ENCODE measurements at places on chromosomes 7 and 10. TPM values are rescaled to one million over a fixed set of nuclear protein-coding genes. Genes with fewer than 3 reads are reported as not detected.
A peak's percentile ranks its signal among the peaks of the same experiment; 100 is the strongest.

GRCh38 chr7:158821171-158822031 is 7.9 kb downstream of the ESYT2 start:
- peak; percentile 54 for DNase-seq

- DNase-seq, result no peak
Measured at GRCh38 chr7:132618271-132618955, 42.1 kb upstream of the PLXNA4 start.

DNA sequence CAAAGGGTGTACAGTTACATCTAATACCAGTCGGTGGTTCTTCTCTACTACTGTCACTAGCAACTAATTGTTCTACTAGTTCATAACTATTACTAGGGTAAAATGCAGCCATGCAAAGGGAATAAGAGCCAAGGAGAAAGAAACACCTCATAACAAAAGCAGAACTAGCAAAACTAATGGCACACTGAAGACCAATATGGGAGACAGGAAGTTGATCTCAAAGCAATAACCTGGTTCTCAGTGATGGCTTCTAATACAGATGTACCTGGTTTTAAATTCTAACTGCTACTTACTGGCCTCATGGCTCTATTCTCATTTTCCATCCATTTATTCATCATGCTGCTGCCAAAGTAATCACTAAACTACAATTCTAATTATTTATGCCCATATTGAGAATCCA is 170.3 kb downstream of the SEMA3E start:
- no peak for DNase-seq

GRCh38 chr7:10300577-10300976 is 673.1 kb upstream of the PHF14 start:
- no peak for DNase-seq

GRCh38 chr7:74479961-74480829 is 26.5 kb downstream of the GTF2IRD1 start:
- peak; percentile 69 for DNase-seq

DNA sequence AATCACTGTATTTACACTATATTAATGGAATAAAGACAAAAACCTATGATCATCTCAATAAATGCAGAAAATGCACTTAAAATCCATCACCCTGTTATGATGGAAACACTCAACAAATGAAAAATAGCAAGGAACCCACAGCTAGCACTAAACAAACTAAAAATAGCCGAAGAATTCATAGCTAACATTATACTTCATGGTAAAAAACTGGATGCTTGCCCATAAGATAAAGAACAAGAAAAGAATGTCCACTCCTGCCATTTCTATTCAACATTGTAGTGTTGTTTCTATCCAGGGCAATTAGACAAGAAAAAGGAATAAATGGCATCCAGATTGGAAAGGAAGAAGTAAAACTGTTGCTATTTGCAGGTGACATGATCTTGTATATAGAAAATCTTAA is 142.1 kb downstream of the STK31 start:
- DNase-seq, result no peak

DNA sequence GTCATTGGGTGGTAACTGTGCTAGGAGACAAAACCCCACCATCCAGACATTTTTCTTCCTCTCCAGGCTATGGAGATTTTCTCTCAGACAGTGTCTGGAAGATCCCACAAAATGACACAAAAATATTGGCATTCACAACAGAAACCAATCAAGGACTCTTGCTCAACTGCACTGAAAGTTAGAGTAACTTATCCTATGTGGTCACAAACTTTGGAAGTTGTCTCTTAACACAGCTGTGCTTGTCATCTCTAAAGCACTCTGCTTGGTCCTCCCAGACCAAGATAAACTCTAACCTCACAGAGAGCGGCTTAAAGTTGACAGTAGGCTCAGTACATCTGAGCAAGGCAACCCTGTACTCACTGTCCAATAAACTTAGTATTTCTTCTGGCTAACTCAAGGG is 74.9 kb downstream of the AKR1C4 start:
- no peak for DNase-seq

DNA sequence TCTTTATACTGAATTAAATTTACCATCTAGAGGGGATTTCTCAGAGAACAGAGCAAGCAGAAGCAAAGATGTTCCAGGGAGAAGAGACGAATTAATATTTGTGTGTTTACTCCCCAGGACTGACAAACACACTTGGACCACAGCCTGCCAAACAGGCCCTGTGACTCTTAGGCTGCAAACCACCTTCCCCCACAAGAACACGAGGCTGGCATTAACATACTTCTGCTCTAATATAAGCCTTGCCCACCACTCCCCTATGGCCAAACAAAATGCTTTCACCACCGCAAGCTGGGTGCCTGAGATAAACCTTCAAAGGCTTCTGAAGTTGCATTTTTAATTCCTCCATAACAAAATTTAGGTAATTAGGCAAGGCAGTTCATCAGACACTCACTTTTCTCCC is 88.4 kb downstream of the FGFR2 start:
- DNase-seq, result no peak

GRCh38 chr7:131012477-131013031 is 278.5 kb upstream of the KLF14 start:
- no peak for DNase-seq

- DNase-seq, result peak; percentile 35
Measured at GRCh38 chr10:70132098-70133029, at the start of gene AIFM2. Gene AIFM2 (minus strand): TSS chr10:70132825. CDS start chr10:70124084, 8,741 bp downstream.

DNA sequence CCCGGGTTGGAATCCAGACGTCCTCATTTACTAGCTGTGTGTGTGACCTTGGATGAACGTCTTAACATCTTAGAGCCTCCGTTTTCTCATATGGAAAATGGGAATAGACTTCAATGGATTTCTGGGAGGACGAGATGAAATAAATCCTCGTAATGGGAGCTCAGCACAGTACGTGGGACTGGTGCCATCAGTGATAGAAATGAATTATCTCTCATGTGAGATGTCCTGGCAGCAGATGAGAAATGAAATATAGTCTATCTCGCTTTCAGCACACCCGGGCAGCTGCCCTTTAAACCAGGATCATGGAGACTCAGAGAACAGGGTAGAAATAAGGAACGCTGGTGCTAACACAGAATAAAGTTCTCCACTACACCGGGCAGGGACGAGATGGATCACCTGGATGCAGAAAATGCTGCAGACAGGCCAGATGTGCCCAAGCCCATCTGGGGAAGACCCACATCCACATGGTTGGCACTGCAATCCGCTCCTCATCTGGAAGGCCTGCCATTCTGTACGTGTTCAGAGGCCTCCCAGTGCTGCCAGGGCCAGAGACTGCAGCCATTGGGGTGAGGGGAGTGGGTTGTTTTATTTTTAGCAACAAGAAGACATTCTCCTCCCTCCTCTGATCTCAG is 11.1 kb upstream of the EMX2 start:
- no peak for DNase-seq

DNA sequence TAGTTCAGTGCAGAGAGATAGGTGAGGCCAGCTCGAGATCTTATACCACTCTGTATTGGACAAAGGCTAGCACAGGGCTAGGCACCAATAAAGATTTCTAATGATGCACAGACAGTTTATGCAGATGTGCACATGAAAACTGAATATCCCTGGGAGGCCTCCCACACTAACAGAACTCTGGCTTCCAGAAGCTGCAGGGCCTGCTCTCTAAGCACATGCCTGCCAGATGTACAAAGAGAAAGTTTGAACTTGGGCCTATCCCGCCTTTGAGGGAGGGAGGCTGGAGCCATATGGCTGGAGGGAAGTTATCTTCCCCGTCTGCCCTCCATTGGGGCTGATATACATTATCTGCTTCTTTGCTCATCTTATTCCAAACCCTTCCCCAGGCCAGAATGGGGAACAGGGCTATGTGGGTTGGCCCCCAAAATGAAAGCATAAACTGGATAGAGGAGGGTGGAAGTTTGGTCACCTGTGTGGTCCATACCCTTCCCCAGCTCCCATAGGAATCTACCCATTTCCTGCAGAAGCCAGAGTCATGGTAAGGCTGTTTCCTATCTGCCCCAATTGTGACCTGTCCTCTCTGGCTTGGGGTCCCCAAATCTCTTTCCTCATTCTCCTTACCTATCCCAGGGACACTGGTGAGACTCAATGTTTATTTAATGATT is 3.8 kb downstream of the KAZALD1 start:
- DNase-seq, result no peak

DNA sequence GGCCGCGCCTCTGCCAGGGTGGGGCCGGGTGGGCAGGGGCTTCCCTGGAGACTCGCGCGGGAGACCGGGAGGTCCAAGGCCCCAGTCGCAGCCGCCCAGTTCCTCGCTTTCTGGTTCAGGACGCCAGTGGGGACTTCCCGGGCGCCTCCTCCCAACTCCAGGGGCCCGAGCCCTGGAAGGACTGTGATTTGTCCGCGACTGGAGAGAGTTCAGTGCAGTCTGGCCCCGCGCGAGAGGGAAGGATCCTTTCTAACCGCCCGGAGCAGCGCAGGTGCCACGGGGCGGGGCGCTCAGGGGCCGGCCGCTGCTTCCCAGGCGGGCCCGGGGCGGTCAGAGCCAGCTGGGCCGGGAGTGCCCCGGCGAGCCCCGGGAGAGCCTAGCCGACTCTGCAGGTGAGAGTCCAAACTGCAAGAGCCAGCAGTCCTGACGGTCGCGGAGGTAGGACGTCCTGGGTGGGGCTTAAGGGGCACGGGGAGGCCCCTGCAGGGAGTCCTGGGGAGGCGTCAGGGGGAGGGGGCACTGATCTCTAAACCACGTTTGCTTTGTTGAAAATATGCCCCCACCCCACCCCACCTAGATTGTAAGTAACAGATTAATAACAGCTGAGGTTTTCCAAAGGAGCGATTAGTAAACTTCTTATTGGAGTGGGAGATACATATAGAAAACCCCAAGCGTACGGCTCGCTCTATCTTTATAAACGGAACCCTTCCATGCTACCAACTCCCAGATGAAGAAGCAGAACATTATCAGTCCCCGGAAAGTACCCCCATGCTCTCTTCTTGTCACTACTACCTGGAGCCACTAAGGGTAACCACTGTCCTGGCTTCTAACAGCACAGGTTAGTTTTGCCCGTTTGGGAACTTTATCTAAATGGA is 8.2 kb downstream of the NKX2-3 start:
- DNase-seq, result no peak

DNA sequence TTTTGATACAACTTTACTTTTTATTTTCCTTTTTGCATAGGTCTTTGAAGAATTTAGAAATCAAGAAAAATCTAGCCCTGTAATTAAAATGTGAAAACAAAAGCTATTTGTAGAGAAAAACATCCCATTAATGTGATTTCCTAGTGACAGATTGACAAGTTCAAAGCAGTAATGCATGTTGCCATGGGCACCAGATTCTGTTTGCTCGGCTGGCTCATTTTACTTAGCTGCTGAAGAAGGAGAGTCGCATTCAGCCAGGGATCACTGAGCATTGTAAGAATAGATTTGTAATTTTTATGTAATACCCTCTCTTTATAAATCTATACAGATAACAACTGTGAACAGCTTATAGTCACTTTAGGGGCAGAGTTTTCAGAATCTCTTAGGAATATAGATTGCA is 28.5 kb downstream of the DNAJB9 start:
- no peak for DNase-seq

DNA sequence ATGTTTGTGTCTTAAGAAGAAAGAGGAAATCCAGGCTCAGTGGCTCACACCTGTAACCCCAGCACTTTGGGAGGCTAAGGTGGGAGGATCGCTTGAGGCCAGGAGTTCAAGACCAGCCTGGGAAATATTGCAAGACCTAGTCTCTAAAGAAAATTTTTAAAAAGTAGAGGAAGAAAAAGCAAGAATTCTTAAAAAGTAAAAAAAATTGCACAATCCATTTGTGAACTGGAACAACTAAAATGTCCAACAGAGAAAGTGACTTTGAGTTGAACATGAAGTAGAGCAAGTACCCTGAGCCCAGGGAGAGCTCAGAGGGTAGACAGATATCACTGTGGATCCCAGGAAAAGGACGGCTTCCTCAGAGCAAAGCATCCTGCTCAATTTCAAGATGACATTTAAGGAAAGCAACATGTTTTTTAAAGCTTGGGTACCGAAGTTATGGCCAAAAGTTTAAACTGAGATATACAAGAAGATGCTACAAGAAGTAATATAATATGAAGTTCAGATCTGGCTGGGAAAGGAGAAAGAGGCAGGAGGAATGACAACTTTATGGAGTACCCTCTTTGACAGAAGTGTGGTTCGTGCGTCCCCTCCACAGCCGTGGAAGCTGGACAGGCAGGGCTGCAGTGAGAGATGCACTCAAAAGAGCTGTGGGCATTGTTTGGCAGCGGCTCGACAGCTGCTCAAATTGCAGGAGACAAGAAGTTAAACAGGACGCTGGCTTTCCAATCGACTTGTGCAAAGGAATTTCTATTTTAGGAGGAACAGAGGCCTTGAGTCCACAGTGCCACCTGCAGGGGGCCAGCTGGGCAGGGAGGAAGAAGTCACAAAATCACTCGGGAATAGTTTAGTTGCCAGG is 201.3 kb downstream of the JCAD start:
- peak; percentile 3 for DNase-seq

DNA sequence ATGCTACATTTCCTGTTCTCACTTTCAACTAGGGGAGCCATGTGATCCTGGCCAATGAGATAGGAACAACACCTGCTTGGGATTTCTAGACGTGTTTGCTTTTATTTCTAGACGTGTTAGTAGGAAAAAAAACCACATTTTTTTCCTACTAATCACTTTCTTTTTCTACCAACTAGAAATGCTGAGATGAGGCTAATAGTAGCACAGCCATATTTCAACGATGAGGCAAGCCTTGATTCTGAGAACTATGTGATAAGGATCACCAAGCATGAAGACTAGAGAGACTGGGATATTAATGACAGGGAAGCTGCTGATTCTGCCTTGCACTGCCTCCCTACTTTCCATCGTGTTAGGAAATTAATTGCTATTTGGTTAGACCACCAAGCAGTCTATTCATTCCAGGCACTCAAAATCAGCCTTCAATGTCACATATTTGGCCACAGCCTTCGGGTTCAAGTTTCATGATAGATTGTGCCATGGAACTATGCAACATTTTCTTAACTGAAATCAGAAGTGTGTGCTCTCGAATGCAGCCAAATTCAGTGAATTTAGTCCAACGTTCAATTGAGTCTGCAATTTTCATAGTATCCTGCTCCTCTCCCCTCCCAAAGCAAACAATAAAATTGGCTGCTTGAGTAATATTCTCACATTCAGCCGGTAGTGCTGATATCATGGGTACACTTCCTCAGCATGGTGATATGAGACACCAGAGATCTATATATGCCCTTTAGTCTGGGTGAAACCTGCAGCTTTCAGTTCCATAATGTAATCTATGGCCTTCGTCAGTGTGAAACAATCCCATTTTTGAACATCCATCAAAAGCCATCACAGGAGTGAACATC is 98.1 kb downstream of the GPR37 start:
- DNase-seq, result no peak

- peak; percentile 89 for DNase-seq
Measured at GRCh38 chr7:139771001-139771956, 6.5 kb downstream of the HIPK2 start.

- DNase-seq, result no peak
Measured at GRCh38 chr10:34049887-34050286, 715.4 kb upstream of the NRP1 start.

DNA sequence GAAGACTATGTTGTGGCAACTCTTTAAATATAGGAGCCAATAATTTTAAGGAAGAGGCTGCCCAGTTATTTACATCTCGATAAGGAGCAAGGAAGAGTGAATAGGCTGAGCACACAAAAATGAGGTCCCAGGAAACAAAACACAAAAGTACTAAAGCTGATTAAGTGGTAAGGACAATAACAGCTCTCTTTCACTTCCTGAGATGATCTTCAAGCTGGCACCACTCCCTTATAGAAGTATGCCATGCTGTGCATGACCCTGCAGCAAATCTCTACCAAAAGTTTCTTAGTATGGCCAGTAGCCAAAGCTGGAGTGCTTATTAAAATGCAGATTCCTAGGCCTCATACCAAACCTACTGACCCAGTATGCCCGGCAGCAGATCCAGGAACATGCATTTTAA is 39.7 kb downstream of the CADPS2 start:
- DNase-seq, result no peak

ACSM6 gene
- not detected for polyA plus RNA-seq

SUN3 gene
- polyA plus RNA-seq, result not detected

PON1 gene
- not detected for polyA plus RNA-seq

NPSR1 gene
- polyA plus RNA-seq, result not detected

Measured in CD14-positive monocyte (primary cell).